ENCODE measurements at places on chromosomes 12 and 14. TPM values are rescaled to one million over a fixed set of nuclear protein-coding genes. Genes with fewer than 3 reads are reported as not detected.

FUT8 gene
- total RNA-seq = 28.9 TPM

ITGA5 gene
- total RNA-seq = 89.4 TPM

CNTN1 gene
- total RNA-seq = 3.7 TPM

CCDC60 gene
- not detected for total RNA-seq

DNA sequence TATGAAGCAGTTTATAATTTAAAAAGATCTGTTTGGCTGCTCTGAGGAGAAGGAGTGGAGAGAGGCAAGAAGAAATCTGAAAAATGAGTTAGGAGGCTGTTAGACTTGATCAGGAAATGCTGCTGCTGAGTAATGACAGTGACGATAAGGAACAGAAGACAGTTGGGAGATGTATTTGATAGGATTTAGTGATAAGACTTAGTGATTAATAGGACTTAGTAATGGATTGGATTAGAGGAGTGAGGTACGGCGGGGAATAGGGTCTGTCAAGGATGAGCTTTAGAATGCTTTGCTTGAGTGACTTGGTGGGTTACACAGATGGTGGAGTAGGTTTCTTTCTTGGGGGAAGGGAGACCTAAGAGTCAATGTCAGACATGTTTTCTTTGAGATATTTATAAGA, 31.7 kb downstream of the UNC79 start:
- DNase-seq = no peak

GRCh38 chr12:57666897-57667296, 27.0 kb upstream of the OS9 start:
- DNase-seq = no peak

DNA sequence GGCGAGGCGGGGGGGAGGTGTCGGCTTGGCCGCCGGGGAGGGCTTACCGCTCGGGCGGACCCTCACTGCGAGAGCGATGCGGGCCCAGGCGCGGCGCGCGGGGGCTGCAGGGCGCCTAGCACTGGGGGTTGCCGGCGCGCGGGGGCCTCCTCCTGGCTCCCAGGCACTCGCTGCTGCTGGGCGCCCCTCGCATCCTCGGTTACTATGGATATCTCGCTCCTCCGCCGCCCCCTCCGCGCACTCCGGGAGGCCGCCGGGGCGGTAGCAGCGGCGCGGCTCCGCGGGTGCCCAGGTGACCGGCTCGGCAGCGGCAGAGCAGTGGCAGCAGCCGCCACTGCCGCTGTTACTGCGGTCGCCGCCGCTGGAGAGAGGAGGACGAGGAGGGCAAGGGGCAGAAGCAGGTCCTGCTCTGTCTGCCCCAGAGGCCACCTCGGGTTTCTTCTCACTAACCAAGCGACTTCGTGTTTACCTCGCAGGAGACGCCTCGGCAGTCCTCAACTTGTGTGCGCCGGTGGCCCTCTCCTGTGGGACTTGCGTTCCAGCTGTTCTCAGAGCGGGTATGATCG, 250.1 kb downstream of the APAF1 start:
- no peak for DNase-seq

GRCh38 chr12:14958361-14959125, 2.9 kb downstream of the ARHGDIB start:
- DNase-seq = no peak

DNA sequence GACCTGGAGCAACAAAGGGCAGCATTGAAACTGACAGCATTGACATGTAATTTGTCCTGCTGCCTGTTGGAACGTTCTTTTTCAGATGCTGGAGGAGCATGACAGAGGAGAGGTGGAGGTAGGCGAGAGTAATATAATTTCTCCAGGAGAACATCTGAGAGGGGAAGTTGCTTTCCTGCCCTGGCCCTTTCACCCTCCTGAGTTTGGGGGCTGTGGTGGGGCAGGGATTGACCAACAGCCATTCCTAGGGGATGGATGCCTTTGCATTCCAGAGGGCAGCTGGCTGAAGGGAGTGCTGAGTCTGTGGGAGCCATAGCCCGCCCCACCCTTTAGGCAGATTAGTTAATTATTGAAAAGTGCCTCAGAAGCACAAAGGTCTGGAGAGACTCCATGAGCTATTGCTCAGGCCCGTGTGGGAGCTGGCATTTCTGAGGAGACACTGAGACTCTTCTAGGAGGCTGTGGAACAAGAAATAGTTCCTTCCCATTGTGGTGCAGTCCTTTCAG, 73.5 kb downstream of the ARF6 start:
- DNase-seq = no peak

DNA sequence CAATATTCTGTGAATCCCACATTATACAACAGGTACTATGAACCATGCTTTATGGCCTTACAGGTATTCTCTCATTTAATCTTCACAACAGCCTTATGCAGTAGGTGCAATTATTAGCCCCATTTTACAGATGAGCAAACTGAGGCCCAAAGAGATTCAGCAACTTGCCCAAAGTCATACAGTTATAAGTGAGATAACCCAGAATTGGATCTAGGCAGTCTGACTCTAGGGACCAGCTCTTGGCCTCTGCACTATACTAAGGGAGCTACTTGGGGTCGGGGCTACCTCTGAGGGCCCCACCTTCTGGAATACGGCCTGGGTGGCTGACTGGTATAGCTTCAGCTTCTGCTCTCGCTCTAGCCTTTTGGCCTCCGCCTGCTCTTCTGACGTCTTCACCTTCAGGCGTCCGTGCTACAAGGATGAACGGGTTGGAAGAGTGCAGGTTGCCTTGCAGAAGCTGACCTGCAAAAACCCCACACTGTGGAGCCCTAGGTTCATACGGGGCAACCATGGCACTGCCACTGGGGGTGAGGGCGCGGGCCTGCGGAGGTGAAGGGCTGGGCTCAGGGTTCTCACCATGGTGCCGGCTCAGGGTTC, 762 bp downstream of the RABGGTA start:
- DNase-seq = no peak

Measured in H4 (cell line).